CD14-positive monocyte (primary cell): ENCODE measurements at places on chromosomes 4 and X.
A peak's percentile ranks its signal among the peaks of the same experiment; 100 is the strongest.

DNA sequence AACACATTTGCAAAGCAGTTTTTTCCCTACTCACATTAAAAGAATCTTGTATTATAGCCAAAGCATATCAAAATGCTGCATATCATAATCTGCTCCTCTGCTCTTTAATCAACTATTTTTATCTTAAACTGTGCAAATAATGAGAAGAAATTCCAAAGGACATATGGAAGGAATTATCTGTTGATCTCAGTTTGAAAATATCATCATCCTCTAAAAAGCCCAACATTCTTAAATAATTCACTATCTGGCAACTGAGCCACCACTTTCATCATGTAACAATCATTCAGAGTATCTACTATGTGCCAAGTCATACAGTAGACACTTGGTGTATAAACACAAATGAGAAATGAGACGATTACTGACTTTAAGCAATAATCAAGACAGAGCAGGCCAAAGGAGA is 63.0 kb downstream of the PRSS12 start:
- no peak for DNase-seq

- no peak for DNase-seq
Observed at GRCh38 chrX:102840871-102841705, 96.0 kb upstream of the RAB40AL start.

DNA sequence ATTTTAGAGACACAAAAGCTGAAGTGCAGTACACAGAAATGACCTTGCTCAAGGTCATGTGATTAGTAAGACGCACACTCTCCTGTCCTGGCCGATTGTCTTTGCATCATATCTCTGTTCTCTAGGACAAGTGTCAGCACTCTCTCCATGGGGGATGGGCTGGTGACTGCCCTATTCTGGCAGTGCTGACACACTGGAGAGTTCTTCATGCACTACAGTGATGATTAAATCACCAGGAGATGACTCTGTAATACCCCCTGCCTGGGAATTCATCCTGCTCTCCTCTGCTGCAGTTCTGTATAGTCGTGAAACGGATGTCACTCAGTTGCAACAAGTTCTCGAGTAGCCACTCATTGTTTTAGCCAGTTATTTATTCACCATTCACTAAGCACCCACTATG is 5.3 kb upstream of the SHISA3 start:
- no peak for DNase-seq

DNA sequence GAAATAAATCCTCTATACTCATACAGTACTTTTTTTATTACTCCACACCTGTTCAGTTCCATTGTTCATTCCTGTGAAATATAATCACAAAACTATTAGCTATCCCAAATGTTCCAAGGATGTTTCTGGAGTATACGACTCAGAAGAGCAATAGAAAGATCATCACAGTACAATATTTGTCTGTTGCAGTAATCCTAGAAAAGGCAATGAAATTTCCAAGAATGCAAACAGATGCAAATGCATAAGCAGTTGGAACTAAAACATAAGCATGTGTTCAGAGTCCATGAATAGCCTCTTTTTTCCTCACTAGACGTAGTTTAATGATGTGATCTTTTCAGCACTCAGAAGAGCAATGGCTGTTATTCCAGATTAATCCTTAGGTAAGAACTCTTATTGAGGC is 55.2 kb downstream of the RTL3 start:
- no peak for DNase-seq

DNA sequence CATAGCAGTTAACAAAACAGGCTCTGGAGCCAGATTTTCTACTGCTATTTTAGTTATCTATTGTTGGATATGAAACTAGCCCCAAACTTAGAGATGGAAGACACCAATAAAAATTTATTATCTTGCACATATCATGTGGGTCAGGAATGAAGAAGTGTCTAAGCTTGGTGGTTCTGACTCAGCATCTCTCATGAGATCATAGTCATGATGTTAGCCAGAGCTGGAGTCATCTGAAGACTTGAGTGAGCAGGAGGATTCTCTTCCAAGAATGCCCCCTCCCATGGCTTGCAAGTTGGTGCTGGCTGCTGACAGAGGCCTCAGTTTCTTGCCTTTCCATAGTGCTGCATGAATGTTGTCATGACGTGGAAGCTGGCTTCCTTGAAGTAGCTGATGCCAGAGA is 68.2 kb upstream of the TAPT1 start:
- DNase-seq: no peak

DNA sequence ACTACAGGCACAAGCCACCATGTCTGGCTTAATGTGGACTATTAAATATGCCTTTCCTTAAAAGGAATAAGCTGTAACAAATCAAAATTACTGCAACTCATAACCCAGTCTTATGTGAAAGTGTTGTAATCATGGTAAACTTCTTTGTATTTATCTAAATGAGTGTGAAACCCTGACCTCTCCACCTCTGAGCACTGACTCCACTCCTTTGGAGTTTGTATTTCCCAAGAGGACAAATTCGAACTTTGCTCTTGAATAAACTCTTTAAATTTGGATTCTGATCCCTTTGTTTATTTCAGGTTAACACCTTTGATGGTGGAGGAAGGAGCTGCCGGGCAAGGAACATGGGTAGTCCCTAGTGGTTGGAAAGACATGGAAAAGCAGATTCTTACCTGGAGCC is 48.3 kb upstream of the FAM9A start:
- DNase-seq: no peak

- DNase-seq: no peak
Observed at GRCh38 chr4:172869621-172870268, 298.9 kb upstream of the GALNT7 start.

DNA sequence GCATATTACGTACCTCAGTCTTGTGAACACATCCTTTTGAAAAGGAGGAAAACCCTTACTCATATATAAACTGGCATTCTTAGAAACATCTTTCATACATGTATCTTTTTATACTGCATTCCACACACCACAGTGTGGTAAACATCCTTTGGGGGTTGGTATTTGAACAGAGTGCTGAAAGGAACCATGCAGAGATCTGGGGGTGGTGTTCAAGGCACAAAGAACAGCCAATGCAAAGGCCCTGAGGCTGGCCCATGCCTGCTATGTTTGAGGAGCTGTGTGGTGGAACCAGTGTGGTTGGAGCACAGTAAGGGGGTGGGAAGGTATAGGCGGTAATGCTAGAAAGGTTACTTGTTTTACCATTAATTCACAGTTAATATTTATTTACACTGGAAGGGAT is 2.0 kb downstream of the ELK1 start:
- no peak for DNase-seq

GRCh38 chrX:41381685-41382084 is 47.7 kb downstream of the DDX3X start:
- DNase-seq: peak; percentile 87

DNA sequence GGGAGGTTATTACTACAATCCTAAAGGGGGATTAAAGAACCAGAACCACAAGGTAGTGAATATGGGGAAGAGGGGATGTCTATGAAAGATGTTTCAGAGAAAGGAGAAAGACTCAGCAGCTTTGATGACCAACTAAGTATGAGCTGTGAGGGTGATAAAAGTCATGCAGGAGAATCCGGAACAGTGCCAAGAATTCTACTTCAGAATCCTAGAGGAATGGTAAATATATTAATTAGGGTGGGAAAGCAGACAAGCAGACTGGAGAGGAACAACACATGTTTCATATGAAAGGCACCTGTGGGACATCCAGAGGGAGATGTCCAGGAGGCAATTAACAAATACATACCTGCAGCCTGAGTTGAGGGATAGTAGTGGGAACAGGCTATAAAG is 642.2 kb upstream of the DIPK2B start:
- no peak for DNase-seq

- DNase-seq: no peak
Observed at GRCh38 chrX:100870527-100870926, 3.6 kb downstream of the NOX1 start.

- no peak for DNase-seq
Observed at GRCh38 chr4:181569553-181569952, 673.6 kb upstream of the TENM3 start.

GRCh38 chrX:109484886-109485285 is 3.0 kb upstream of the GUCY2F start:
- no peak for DNase-seq

DNA sequence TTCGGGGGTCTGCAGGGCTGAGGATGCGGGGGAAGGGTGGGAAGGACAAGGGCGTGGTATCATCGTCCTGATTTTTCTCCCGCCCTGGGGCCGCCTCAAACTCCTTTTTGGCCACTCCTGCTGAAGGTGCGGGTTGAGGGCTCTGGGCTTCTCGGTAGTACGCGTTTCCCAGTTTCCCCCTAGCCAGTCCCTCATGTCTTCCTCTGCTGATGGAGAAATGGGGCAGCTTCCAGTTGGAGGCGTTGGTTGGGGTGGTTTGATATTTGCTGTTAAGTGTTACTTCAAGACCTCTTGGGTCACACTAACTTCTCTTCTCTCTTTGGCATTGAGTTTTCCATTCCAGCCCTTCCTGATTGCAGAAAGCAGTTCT is 482 bp downstream of the GSTCD start:
- peak; percentile 5 for DNase-seq

DNA sequence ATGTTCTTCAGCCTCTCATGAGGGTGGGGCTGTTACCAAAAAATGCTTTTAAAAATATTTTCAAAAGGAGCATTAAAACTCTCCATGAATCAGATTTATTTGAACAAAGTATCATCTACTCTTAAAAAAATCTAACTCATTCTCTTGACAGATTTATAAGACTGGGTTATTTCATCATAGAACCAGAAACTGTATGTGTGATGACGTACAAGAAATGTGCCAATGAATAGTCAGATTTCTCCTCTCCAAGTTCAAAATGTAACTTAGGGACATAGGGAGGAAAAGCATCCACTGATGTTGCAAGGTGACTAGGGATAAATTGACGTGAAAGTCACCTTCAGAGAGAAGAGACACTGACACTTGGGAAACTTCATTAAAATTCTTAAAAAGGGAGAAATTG is 89.1 kb upstream of the CLNK start:
- no peak for DNase-seq

GRCh38 chr4:140037353-140038030 is 116.5 kb downstream of the MAML3 start:
- no peak for DNase-seq

DNA sequence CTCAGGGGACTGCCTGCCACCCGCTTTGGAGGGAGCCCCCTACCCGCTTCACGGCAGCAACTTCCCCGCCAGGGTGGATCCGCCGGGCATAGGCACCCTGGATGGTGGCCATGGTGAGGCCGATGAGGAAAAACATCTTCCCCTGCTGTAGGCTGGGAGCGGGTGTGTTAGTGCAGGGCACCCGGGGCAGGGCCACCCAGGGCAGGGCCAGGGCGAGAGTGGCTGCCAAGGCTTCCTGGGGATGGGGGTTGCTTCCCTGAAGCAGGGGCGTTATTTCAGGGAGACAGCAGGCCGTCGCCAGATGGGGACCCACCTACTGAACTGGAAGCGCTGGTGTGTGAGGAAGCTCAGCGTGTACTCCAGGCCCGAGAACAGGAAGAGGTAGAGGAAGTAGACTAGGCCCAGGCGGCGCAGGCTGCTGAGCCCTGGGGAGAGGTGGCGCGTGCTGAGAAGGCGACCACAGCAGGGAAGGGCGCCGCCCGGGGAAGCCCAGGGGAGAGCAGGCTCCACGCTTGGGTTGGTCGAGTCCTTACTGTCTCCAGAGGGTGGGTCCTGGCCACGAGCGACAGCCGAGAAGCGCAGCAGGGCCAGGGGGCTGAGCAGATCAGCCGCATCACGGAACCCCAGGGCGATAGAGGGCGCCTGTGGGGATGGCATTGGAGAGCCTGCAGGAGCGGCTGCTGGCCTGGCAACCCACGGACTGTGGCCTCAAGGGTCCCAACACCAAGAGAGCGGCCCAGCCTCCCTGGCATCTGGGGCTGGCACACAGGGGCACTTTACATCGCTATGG is 31.5 kb downstream of the NOP14 start:
- DNase-seq: peak; percentile 80

DNA sequence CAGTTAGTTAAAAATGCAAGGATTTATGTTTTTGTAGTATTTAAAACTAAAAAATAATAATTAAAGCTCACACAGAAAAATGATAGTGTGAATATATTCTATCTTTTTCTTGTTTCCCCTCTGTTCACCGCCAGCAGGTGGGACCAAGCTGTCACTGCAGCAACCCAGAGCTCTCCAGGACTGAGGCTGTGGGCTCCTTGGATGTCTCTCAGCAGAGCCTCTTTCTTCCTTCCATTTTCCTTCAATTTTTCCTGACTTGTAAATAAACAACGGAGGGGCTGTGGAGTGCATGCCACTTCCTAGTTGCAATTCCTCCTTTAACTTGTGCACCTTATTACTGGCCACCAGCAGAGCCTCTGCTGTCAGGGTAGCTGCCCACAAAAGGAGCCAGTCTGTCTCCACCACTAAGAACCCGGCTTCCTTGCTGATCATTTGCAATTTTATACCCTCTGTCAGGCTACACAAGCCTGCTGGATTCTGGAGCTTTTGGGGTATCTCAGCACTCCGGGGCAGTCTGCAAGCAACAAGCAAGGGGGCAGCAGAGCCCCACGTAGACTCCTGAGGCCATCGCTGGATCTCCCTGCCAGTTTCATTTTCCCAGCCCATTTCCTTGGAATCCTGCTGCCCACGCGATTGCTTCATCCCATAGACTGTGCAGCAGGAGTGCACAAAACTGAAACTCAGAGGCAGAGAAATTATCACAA is 1467.4 kb downstream of the C4orf33 start:
- no peak for DNase-seq

DNA sequence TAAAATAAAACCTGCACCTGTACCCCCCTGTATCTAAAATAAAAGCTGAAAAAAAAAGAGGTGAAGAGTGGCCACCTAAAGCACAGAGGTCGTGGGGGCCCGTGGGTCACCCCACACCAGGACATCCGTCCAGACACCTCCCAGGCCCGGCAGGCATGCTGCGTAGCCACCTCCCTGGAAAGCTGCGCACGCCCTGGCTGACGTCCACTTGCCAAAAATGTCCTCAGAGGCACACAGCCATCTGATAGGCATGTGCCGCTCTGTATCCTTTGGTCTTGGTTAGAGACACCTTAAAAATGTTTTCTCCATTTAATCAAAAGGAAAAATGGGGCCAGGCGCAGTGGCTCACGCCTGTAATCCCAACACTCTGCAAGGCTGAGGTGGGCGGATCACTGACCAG is 17.7 kb downstream of the FAM53A start:
- no peak for DNase-seq

DNA sequence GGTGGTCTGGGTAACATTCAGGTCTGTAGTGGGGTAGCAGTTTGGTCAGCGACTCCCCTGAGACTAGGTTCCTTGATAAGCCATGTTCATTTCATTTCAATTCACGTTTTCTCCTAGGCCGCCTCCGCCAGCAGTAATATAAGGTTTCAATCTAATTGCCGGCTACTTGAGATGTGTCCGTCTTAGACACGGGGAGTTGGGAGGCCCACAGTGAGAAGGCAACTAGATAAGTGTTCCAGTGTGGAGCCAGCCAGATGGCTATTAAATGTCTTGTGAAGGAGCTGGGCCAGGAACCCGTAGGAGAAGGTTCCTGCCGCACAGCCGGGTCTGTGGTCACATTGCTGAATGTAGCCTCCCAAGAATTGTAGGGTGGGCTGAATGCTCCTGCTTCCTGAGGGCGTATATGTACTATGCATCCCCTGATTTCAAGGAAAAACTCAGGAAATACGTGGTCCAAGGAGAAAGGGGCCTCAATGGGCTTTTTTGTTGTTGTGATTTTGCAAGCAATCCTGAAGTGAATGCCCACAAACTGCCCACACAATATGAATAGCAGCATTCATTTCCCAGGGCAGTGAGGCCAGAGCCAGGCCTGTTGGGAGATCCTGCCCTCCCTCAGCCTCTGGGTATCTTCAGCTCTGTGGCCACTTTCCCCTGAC is 220.6 kb upstream of the RPL34 start:
- DNase-seq: no peak

- no peak for DNase-seq
Observed at GRCh38 chrX:95953564-95953963, 731.1 kb upstream of the DIAPH2 start.
